ENCODE measurements at places on chromosomes 4 and X.

- DNase-seq, result peak; percentile 53
Measured at GRCh38 chrX:102720237-102721168, at the start of gene GPRASP3. TSS of gene GPRASP3 (plus strand) at chrX:102720743. CDS start at chrX:102748996, 28,253 bp downstream.

DNA sequence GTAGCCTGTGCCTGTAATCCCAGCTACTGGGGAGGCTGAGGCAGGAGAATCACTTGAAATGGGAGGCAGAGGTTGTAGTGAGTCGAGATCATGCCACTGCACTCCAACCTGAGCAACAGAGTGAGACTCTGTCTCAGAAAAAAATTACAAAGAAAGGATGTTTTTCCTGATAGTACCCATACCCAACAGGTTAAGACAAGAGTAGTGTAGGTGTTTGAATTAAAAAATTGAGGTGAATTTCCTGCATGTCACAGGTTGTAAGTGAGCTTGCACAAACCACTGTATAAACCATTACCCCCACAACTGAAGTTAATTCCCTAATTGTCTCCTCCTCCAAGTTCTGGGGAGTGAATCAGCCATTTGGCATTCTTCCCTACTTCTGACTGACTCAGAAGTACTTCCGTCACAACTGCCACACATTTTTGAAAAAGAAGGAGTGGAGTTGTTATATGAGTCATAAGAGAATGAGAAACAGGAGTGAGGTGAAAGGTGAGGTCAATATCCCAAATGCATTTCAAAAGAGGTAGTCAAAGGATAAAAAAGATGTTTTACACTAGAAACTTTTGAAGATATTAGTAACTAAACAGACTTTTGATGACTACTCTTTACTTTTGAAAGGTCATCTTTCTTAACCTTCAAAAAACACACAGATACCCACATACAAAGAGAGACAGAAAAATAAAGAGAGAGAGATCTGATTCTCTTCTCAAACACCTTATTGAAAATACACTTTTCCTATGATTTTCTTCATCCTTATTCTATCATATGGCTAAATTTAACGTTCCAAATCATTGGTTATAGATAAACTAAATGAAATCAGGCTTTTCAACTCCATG is 134.5 kb downstream of the BTC start:
- no peak for DNase-seq

DNA sequence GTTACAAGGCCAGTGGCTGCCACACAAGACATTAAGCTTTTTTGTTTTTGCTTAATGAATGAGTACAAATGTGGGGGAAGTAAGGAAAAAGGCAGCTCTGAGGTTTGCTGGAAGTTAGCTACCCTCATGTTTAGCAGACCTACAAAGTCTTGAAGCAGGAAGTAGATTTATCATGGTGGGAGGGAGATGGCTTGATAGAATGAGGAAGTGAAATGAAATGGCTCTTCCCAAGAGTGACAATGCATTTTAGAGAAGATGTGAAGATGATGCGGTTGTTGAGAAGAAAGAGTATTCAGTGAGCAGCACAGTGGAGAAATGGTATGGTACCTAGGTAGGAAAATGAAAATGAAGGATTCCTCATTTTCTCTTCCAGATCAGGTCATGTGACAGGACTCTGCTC is 108.0 kb downstream of the SLIT2 start:
- no peak for DNase-seq

DNA sequence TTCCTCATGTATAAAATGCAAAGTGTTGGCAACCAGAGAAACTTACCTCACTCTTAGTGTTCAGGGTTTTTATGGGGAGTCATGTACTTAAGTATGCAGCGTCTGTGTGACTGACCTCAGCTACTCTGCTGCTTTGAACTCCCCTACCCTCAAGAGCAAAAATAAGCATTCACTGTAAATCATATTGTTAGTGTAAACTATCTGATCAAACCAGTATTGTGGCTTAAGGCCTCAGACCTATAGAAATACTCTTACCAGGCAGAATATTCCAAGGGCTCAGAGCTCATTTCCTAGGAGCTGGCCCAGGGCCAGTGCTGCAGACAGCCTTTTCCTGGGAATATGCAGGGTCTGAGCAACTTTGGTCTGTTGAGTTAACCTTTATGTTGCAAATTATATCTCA is 453.1 kb downstream of the CCSER1 start:
- no peak for DNase-seq

GRCh38 chr4:140719022-140719421 is 37.2 kb downstream of the TBC1D9 start:
- DNase-seq, result no peak

All from right renal pelvis (tissue), 4 donors.